GM23248 (cell line): ENCODE measurements at places on chromosomes 2 and 18. TPM values are rescaled to one million over a fixed set of nuclear protein-coding genes. Genes with fewer than 3 reads are reported as not detected.

- DNase-seq = no peak
Observed at GRCh38 chr18:42364766-42365165, 409.7 kb downstream of the PIK3C3 start.

DNA sequence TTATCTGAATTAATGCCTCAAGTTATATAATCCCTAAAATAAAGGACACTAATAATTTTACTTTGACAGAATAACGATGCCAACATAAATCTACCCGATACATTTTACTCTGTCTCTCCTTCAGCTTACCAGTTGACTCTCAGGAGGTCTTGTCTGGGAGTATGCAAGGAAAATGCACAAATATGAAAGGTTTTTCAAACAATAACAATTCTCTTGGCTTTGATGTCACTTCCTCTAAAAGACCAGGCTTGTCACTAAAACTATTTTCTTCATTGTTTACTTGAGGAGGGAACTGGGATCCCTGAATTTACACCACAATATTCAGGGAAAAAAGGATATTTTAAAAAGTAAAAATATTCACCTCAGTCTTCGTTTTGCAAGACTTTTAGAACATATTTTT lies 97.2 kb downstream of the SOS1 start:
- DNase-seq = no peak

DNA sequence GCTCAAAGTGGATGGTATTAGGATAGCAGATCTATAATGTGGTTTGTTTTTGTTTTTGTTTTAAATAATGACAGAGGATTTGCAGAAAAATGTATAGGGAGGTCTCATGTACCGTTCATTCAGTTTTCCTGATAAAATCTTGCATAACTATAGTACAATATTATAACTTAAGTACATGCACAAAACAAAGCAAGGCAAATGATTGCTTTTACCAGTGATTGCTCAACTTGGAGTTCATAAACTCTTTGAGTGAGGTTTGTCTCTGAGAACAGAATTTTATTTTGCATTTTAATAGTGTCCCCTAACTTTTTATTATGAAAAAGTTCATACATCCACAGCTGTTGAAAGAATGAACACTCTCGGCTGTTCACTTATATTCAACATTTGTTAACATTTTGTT lies 96.6 kb downstream of the MAP4K4 start:
- no peak for DNase-seq

GRCh38 chr2:74864728-74865722 lies 31.1 kb downstream of the HK2 start:
- peak; percentile 65 for DNase-seq

DNA sequence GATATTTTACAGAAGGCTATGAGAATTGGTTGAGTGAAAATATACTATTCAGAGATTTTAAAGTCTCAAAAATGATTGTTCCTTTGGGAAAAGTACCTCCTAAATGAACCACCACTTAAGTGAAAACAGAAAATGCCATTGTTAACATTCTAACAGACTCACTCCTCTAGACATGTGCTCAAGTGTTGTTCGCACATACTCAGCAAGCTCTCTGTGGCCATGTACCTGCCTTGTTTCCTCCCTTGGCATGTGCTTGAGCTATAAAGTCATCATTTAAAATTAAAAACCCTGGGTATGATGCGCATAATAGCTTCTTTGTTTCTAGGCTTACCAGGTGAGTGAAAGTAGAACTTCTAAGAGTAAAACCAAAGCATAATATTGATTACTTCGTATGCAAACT lies 343.2 kb upstream of the VRK2 start:
- no peak for DNase-seq

DNA sequence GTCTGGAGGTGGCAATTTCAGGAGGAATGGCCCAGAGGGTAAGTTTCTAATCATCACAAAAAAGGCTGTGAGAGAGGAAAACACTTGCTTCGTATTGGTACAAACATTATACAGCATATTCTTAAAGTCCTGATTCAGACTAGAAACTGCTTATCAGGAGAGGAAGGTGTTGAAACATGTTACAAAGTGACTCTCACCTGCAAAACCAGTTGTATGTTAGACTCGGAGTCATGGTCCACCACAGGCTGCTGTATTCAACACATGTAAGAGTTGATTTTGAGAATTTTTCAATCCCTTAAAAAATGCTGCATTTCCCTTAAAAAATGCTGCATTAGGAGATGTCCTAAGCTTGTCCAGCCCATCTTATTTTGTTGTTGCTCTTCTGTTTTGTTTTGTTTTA lies 61.5 kb downstream of the MBP start:
- no peak for DNase-seq

GRCh38 chr2:159683817-159684216 lies 28.5 kb upstream of the MARCHF7 start:
- DNase-seq = no peak

DNA sequence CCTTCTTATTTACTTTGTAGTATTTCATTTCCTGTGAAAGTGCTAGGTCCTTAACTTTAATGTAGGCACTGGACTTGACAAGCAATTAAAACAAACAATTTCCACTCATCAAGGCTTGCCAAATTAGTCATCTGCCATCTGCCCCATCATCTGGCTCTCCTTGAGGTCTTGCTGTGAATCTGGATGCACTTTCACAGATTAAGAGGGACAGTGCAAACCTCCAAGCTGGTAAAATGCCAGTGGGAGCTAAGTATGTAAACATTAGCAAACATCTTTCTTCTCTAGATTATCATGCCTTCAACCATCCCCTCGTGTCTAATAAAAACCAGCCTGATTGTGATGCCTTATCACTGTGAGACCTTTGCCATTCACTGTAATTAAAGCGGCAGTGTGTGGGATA lies 402.9 kb downstream of the ERBB4 start:
- DNase-seq = no peak

DNA sequence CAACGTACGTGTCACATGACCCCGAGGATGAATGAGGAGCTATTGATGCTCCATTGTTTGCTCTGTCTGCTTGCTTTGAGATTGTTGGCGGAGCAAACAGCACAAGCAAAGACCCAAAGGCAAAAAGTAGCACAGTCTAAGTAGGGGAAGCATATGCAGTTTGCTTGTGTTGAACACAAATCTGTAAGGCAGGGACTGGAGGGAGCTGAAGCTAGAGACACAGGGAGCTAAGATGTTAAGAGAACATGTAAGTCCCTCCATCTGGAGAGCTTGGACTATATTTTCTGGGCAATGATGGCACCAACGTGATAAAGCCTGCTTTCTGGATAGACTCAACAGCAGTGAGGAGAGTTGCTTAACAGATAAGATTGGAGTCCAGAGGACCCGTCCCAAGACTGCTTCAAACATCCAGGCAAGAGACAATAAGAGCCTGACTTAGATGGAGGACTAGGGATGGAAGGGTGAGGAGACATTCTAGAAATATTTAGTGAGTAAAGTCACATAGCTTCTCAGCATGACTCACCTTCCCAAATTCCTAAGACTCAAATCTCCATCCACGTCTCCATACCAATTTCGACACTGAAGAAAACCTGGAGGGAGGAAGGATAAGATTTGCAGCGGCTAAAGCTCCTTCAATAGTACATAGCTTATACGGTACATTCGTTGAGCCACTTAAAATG lies 88.1 kb upstream of the KLF7 start:
- peak; percentile 96 for DNase-seq

DNA sequence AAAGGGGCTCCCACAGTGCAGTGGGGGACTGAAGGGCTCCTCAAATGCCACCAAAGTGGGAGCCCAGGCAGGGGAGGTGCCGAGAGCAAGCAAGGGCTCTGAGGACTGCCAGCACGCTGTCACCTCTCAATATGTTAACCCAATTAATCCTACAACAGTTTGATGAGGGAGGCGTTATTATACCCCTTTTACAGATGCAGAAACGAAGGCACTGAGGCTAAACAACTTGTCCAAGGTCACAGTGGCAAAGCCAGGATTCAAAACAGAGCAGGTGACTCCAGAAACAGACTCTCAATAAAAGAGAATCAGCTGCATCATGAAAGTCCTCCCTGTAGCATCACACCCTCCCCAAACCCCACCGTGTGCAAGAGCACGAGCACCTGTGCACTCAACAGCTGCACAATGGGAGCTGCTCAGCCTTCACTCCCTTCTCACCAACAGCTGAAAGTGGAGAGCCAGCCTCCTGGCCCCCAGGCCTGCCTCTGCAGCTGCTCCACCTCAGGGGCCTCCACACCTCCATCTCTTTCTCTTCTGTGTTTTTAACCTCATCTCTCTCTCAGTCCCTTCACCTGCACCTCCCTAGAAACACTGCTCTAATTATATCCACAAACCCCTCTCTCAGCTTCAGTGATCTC lies 8.1 kb downstream of the NPC1 start:
- DNase-seq = no peak

DNA sequence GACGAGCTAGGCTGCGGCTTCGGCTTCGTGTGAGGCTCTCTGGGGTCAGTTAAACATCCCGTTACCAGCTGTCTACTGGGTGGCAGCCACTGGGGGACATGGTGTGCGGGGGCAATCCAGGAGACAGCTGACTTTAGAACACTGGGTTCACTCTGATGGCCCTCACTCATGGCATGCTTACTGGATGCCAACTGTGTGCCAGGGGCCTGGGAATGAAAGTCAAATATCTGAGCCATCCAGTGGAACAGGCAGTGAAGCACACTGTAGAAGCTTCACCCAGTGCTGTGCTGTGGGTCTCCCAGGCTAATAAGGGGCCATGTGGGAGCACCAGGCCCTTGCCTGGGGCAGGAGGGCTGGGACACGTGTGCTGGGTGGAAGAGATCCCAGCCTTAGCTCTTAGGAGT lies 48.3 kb downstream of the GLI2 start:
- no peak for DNase-seq

DNA sequence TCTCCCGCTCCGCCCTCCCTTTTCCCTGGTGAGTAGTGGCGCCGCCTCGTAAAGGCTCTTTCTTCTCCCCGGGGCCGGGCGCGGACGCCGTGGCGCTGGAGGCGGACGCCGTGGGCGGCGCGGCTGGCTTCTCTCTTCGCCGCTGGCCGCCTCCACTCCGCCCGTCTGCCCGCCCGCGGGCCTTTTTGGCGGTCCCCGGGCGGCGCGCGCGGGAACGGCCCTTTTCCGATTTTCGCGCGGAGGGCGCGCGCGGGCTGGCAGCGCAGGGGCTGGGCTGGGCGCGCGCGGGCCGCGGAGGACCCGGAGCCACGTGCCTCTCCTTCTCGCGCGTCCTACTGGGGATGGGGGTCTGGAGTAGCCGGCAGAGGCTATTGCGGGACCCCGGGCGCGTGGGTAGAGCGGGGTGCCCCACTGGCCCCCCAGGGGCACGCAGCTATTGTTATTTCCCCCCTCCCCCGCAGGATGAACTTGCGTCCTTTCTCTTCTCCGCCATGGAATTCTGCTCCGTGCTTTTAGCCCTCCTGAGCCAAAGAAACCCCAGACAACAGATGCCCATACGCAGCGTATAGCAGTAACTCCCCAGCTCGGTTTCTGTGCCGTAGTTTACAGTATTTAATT lies 472 bp downstream of the SLC20A1 start:
- DNase-seq = peak; percentile 64

DNA sequence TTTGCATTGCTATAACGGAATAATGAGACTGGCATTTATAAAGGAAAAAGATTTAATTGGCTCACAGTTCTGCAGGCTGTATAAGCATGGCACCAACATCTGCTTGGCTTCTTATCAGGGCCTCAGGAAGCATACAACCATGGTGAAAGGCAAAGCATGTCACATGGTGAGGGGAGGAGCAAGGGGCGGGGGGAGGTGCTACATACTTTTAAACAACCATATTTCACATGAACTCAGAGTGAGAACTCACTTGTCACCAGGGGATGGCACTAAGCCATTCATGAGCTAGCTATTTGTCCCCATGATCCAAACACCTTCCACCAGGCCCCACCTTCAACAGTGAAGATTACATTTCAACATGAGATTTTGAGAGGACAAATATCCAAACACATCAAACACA lies 188.7 kb downstream of the MBD5 start:
- no peak for DNase-seq

GRCh38 chr18:45782662-45783061 lies 42.8 kb upstream of the SIGLEC15 start:
- DNase-seq = no peak

DNA sequence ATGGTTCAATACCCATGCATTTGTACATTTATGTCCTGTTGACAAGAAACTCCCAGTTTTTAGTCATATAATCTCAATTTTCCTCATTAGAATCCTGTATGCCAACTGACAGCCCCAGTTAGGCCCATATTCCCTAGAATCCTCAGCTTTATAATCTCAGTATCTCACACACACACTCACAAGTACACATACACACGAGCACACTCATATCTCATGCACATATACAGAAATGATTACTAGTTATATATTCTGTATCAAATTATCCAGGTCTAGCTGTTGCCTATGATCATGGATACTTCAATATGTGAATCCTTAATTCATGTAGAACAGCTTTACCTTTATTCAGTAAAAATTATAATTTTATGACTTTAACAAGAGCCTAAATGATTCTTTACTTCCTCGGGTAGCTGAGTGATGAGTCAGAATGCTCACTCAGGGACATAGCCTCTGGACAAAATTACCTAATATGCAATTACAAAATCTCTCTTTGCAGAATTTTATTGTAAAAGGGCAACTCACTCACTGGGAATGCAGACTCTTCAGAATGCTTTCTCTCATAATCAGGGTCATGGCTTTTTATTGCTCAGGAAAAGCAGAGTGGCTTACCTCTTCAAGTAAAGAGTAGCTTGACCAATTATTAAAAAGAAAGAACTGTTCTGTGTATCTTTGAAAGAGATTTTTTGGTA lies 193.6 kb upstream of the PIK3C3 start:
- peak; percentile 94 for DNase-seq

- no peak for DNase-seq
Observed at GRCh38 chr2:215451012-215451756, 15.3 kb upstream of the FN1 start.

DNA sequence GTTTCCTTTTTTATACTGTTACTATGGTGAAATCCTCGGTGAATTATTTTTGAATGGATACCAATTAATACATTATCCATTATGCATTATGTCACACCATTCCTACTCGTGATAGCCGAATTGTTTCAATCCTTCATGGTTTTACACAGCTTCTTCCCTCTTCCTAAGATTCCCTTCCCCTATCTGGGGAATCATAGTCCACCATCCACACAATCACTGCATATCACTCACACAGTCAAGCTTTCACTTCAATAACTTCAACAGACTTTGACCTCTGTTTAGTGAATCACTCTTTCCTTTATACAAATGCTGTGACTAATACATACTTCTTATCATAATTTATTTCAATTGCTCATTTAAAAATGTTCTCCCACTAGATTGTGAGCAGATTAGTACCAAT lies 1108.1 kb upstream of the LRRTM1 start:
- no peak for DNase-seq

- peak; percentile 83 for DNase-seq
Observed at GRCh38 chr2:54103454-54104314, 11.7 kb upstream of the ACYP2 start.

DNA sequence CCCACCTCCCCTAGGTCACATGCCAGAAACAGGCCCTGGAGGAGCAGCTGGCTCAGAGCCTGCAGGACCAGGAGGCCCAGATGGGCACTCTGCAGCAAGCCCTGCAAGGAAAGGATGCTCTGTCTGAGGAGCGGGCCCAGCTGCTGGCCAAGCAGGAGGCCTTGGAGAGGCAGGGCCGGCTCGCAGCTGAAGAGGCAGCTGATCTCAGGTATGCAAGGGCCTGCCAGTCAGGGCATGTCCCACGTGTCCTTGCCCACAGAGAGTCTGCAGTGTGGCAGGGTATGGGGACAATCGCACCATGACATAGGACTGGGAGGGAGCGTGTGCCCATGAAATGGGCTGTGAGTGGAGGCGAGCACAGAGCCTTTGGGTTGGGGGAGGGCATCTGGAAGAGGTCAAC lies 39.9 kb downstream of the CROCC2 start:
- no peak for DNase-seq

The SPDYA gene
- 0.56 and 1.2 TPM in 2 replicates for polyA plus RNA-seq

The DNER gene
- polyA plus RNA-seq = 0.16 and 0.39 TPM in 2 replicates

The GLB1L gene
- polyA plus RNA-seq = 3.4 and 3.8 TPM in 2 replicates

The CKAP2L gene
- 9.0 and 10.9 TPM in 2 replicates for polyA plus RNA-seq

The STK25 gene
- 120 and 121 TPM in 2 replicates for polyA plus RNA-seq

The DCDC2C gene
- not detected in 2 replicates for polyA plus RNA-seq
